Activated CD4-positive, CD25-positive, alpha-beta regulatory T cell treated with anti-CD3 and anti-CD28 coated beads, Interleukin-2, amount 50 U/mL, for 16 hours (primary cell): ENCODE measurements at places on chromosomes 4 and X.
A peak's percentile ranks its signal among the peaks of the same experiment; 100 is the strongest.

GRCh38 chr4:100569196-100569595, 51.4 kb upstream of the EMCN start:
- DNase-seq = no peak

- no peak for DNase-seq
Measured at GRCh38 chr4:147975933-147976928, 244.3 kb downstream of the ARHGAP10 start.

DNA sequence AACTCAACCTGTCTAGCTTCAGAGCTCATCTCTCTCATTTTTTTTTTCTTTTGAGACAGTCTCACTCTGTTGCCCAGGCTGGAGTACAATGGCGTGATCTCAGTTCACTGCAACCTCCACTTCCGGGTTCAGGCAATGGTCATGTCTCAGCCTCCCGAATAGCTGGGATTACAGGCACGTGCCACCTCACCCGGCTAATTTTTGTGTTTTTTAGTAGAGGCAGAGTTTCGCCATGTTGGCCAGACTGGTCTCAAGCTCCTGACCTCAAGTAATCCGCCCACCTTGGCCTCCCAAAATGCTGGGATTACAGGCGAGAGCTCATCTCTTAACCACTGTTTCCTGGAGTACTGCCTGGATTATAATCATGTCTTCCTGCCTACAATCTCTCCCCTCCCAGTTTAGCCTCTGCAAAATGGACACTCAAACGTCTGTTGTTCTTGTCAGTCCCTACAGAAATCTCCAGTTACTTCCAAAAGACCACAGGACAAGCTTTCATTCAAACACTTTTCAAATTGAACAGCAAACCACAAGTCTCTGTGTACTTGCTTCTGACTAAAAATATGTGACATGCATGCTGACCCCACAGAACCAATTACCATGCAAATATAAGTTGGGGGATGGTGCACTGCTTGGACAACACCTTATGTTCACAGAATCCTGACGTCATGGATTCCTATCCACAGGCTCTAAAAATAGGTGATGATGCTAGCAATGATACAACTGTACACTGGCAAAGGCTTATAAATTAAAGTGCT, 137.2 kb downstream of the SH3KBP1 start:
- no peak for DNase-seq

DNA sequence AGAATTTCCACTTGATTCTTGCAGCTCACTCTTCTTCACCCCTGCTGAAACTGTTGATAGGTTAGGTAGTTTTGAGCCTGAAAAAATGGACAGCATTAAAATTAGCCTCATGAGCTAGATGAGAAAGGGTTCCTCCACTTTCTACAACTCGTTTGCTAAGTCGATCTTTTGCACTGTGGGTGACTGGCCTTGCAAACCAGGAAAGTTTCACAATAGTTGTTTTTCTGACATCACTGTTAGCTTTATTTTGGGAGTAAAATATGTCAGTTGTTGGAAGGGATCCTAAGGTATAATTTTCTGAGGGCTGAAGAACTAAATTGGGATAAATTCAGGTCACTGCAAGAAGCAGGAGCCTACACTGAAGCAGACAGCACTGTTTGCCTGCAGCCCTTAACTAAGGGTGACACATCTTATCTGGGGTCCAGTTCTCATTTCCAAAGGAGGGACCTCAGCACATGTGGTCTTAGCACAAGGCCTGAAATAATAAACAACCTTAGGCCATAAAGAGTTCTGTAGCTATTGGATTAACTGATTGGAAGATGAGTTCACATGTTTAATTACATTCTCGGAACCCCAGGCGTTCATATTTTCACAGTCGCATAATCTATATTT, 29.1 kb downstream of the ANAPC4 start:
- no peak for DNase-seq

DNA sequence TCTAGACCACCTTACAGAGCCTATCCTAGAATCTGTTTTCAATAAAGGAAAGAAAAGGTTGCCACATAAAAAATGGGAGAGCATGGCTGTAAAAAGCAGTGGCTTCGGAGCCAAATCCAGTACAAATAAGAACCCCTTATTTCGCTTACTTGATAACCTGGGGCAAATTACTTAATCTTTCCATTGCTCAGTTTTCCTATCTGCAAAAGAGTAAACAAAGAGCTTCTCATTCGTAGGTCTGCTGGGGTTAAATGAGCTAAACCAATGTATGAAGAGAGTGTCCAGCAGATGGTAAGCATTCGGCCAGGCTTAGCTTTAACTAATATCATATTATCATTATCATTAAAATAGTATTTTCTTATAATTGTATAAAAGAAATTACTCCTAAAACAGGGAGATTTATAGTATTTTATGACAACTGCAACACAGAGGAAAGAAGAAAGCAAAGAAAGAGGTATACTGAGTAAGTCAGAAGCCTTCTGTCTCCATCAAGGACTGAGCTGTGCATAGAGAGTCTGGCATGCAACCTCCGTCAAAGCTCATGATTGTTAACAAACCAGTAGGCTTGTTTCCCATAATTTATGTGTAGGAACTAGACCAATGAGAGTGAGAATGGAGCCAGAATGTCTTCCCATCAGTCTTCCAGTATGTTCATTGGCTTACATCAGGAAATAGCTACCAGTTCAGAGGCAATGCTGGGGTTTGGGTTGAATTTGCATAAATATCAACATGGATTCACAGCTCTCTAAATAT, 364.9 kb downstream of the UNC5C start:
- no peak for DNase-seq

DNA sequence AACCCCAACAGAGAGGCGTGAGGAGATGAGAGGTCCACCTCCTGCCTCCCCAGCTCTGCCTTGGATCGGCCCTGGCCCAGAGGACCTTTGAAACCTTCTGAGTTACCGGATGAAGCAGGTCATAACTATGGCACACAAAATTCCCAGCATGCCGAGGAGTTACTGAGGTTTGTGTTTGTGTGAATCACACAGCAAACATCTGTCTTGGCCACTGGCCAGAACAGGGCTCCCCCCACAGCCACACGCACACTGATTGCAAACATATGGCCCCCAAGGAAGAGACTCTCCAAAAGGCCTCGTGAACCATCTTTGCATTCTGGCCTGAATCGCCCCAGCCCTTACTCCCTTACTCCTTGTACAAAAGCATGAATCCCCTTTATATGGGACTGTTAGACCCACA, 18.9 kb downstream of the RPS4X start:
- DNase-seq = no peak

GRCh38 chrX:17547658-17548057, 172.7 kb downstream of the NHS start:
- no peak for DNase-seq

- DNase-seq = no peak
Measured at GRCh38 chrX:72621625-72622485, 49.2 kb upstream of the HDAC8 start.

- DNase-seq = no peak
Measured at GRCh38 chr4:147813109-147813773, 81.4 kb downstream of the ARHGAP10 start.

- no peak for DNase-seq
Measured at GRCh38 chrX:154540897-154541535, 5.6 kb downstream of the G6PD start.

GRCh38 chr4:186954509-186954908, 230.9 kb upstream of the FAT1 start:
- DNase-seq = no peak

DNA sequence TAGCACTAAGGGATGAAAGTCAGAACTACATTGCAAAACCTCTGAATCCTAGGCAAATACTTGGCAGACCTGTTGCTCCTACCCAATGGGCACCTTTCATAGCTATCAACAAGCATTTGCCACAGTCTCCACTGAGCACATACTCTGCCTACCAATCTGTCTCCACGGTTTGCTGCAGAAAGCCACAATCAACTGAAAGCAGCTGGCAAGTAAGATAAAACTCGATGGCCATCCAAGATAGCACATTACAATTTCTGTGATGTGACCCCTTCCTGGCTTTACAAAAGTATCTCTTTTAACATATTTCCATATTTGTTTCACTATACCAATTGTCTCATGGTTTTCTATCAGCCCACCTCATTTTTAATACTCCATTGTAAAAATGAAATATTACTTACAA, 1060.5 kb upstream of the INTU start:
- DNase-seq = no peak

GRCh38 chr4:173214661-173215060, 46.0 kb downstream of the GALNT7 start:
- DNase-seq = no peak

GRCh38 chr4:181148470-181148869, 1094.7 kb upstream of the TENM3 start:
- no peak for DNase-seq

DNA sequence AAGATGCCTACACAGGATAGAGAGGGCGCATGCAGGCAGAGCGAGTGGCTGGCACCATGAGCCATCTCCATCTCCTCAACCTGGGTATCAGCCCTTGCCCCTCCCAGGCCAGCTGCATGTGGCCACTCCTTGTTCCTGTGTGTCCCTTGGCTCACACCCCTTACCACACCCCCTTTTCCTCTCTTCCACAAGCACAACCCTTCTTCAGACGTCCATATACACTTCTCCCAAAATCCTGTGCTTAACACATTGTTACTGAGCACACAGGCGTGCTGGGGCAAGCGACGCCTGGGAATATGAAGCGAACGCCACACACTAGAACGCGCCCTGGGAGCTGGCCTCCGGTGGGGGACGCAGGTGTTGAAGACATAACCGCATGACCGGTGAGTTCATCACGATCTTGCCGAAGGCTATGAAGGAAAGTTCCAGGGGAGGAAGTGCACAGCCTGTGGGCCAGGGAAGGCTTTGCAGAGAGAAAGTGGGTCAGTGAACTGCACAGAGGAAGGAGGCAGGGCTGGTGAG, 19.1 kb upstream of the KIAA0232 start:
- no peak for DNase-seq

- DNase-seq = no peak
Measured at GRCh38 chr4:123093236-123093635, 170.8 kb upstream of the NUDT6 start.

DNA sequence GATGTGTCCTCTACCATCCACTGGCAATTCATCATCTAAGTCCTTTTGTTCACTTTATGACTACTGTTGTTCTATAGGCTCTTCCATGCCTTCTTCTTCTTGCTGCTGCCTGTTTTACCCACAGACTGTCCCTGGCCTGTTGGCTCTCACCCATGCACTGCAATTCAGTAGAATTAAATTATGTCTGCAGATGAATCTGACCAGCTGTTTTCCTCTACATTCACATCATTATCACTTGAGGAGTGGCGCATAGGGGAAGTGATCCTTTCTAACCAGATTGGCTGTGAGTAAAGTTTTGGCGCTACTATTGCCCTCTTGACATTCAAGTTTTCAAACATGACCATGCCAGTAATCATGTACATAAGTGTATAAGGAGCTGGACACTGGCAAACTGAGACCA, 91.7 kb downstream of the FRMPD4 start:
- no peak for DNase-seq

DNA sequence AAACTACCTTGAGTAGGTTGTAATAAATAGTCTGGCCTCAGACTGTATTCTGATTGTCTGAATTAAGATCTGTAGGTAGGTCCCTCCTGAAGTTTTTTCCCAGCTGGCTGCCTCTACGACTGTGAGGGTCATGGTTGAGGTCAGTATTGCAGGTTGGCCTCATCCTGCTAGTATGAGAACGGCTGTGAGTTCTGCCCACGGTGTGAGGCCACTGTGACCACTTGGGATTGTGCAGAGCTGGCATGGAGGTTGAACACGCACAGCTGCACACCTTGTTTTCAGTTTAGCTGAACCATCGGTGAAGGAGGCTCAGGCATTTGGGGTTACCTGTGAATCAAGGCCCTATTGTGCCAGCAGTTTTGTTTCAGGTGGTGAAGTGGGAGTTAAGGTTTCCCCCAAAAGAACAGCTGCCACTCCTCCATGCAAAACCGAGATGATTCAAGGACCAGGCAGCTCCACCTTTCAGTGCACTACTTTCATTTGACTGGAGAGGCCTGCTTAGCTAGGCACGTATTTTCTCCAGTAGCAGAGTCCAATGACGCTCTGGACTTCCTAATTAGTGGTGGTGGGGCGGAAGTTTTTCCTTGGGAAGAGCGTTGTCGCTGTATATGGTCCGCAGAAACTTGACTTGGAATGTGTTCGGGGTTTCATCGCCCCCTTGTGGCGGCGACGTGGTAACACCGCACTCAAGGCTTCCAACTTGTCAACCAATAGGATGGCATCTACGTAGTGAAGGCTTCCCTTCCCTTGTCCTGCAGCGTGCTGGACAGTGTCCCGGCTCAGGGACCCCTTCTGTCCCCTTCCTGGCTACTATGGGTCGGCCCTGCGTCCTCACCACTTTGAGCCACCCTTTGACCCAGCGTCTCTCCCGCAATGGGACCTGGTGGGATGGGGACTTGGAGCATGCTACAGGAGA, 13.8 kb downstream of the CMC4 start:
- DNase-seq = peak; percentile 11

DNA sequence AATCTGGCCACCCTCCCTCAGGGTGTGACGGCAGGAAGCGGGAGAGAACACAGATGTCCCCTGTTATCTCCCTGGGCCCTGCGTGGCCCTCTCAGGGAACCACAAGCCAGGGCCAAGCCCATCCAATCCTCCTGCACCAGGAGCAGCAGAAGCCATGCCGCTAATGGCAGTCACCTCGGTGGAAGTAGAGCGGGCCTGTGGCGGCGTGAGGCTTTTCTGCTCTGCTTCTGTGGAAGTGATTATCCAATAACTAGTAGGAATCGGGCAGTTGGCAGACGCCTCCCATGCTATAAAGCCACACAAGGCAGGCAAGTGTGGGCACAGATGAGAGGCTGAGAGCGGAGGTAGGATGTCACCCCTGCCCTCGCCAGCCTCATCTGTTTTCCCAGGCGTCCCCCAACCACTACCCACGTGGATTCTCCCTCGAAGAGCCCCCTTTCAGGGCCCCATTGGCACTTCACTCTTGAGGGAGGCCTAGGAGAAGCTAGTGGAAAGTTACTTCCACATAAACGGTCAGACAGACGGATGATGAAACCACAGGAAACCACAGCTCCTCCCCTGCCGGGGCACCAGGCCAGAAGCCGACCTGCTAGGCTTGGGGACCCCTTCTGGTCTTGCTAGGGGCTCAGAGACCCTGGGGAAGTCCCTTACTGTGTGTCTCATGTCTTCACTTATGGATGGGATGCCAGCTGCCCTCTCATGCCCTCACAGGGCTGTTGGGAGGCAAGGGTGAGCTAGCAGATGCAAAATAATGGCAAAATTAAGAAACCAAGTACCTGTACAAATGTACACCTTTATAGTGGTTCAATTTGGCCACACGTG, 18.8 kb upstream of the TMSB4X start:
- DNase-seq = no peak

GRCh38 chrX:13716905-13717304, 17.5 kb downstream of the TRAPPC2 start:
- DNase-seq = no peak

DNA sequence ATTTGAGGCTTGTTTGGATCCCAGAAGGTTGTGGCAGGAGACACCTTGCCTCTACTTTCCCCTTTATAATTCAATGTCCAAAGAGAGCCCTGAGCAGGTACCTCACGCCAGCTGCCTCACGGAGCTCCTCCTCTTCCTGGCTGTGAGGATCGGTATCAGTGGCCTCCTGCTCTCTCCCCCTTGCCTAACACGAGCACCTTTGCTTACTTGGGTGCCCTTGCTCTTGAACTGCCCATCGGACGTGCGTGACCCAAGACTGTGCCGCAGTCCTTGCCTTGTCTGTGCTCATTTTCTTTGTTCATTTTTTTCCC, 27.8 kb upstream of the MSANTD1 start:
- no peak for DNase-seq
